Progenitor cell of endocrine pancreas (in vitro differentiated cells): ENCODE measurements at places on chromosomes 1 and 21. TPM values are rescaled to one million over a fixed set of nuclear protein-coding genes. Genes with fewer than 3 reads are reported as not detected.

GRCh38 chr1:36794460-36794859, 239.9 kb downstream of the GRIK3 start:
- no peak overlapping the region for H3K4me3 ChIP-seq
- no peaks in the 10 kb centered on the region for H3K36me3 ChIP-seq
- no peak for DNase-seq
- peaks cover 5% of the 10 kb centered on the region for H3K27me3 ChIP-seq
- no peak overlapping the region for H3K27ac ChIP-seq

LRRC3 gene
- 5.1 and 5.7 TPM in 2 replicates for total RNA-seq

DNA sequence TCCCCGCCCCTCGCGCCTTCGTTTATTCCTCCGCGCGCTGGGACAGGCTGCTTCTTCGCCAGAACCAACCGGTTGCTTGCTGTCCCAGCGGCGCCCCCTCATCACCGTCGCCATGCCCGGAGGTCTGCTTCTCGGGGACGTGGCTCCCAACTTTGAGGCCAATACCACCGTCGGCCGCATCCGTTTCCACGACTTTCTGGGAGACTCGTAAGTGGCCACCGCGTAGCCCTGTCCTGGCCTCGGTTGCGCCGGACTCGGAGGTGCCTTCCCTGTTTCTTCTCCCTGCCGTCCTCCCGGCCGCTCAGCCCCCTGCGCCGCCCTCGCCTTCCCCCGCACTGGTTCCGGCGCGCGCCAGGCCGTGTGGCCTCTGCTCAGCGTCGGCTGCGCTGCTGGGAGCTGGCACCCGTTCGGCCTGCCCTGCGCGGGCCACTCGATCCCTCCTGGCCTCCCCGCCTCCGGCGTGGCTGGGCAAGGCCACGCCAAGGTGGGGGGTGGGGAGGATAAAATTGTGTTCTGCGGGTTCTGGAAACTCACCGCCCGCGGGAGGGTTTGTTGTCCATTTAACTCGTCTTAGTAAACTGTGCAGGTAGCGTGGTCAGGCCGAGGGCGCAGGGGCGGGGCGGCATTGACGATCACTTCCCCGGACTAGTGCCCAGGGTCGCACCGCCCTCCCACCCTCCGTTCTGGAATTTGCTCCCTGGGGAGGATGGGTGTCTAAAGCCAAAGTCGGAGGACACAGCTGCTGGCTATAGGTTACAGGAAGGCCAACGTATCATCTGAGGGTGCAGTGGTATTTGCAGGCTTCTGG, at the start of gene PRDX6:
Gene PRDX6, plus strand, starts transcription at position 50 of the 808 bp plus-strand sequence. Its CDS starts 63 bp downstream, at position 113.
- no peaks in the 10 kb centered on the region for H3K27me3 ChIP-seq
- H3K36me3 ChIP-seq: peaks cover 22% of the 10 kb centered on the region
- DNase-seq: peak; percentile 37
- peak within 1 kb of the TSS; percentile 93 for H3K4me3 ChIP-seq
- H3K4me1 ChIP-seq: peaks cover 55% of the 10 kb centered on the region
- H3K27ac ChIP-seq: peak within 1 kb of the TSS; percentile 99

GRCh38 chr1:172680733-172681275, 21.9 kb downstream of the FASLG start:
- no peaks in the 10 kb centered on the region for H3K27me3 ChIP-seq
- H3K4me3 ChIP-seq: no peak overlapping the region
- H3K36me3 ChIP-seq: no peaks in the 10 kb centered on the region
- DNase-seq: no peak
- H3K4me1 ChIP-seq: peaks cover 12% of the 10 kb centered on the region

- no peak for DNase-seq
- no peaks in the 10 kb centered on the region for H3K36me3 ChIP-seq
- no peak overlapping the region for H3K4me3 ChIP-seq
- peaks cover 18% of the 10 kb centered on the region for H3K4me1 ChIP-seq
- no peaks in the 10 kb centered on the region for H3K27me3 ChIP-seq
- peak overlapping the region; percentile 22 for H3K27ac ChIP-seq
Observed at GRCh38 chr1:39195166-39196111, 9.1 kb upstream of the MACF1 start.

SLC9A1 gene
- 19.6 and 23.3 TPM in 2 replicates for total RNA-seq
